ENCODE measurements at places on chromosomes 3 and 15. TPM values are rescaled to one million over a fixed set of nuclear protein-coding genes. Genes with fewer than 3 reads are reported as not detected.

GRCh38 chr15:27731776-27732175 is 367.3 kb downstream of the OCA2 start:
- DNase-seq = no peak

DNA sequence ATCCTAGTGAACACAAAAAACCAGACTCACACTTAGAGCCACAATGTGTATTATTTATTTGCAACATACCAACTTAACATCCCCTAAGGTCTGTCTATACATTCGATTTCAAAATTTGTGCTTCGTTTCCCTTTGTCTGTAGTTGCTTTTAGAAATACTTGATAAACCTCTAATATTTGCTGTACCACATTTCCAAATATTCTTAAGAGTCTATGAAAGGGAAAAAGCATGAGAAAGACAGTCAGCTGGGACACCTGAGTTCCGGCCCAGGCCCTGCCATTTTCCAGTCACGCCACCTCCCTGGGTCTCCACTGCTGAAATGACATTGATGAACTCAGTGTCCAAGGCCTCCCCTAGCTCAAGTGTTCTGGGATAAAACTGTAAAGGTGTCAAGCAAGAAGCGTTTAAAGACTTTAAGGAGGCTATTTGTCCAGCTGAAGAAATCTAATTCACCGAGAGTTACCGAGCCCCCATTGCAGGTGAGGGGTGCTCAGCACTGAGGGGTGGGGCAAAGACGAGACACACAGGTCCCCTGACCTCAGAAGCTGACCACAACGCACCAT is 26.6 kb downstream of the LRRC2 start:
- DNase-seq = no peak

The NPAP1 gene
- total RNA-seq = not detected

DNA sequence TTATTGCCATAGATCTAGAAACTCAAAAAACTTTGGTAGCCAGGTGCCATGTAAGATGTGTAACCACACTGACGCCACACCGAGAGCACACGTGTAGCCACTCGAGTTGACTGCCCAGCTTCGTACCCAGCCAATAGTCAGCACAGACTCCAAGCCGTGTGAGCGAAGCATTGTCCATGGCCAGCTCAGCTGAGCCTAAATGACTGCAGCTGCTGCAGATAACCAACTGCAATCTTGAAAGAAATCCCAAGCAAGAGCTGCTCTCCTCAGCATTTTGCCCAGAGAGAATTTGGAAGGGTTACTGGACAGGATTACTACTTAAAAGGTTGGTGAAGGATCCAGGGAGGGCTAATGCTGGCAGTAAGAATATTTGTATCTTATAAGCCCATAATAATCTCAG is 193.0 kb upstream of the THRB start:
- no peak for DNase-seq

DNA sequence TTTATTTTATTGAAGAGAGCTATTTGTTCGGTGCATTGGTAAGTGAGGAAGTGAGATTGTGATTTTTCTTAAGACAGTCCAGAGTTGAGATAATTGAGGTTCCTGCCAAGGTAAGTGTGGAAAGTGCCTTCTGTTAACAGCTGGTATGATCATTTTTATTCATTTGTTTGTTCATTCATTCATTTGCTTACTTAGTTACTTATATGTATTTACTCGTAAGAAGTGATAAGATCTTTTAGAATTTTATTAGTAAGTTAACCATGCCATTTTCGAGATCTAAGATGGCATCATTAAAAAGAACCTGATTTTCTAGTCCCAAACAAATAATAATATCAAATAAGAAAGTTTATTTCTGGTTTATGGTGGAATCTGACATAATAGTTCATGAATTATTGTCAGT is 150.0 kb downstream of the GHSR start:
- no peak for DNase-seq
